Activated T-cell treated with anti-CD3 and anti-CD28 coated beads for 48 hours (primary cell): ENCODE measurements at places on chromosomes 12 and 14.

- DNase-seq: no peak
These were observed 14.8 kb downstream of the CDKL1 start for GRCh38 chr14:50381823-50382287.

DNA sequence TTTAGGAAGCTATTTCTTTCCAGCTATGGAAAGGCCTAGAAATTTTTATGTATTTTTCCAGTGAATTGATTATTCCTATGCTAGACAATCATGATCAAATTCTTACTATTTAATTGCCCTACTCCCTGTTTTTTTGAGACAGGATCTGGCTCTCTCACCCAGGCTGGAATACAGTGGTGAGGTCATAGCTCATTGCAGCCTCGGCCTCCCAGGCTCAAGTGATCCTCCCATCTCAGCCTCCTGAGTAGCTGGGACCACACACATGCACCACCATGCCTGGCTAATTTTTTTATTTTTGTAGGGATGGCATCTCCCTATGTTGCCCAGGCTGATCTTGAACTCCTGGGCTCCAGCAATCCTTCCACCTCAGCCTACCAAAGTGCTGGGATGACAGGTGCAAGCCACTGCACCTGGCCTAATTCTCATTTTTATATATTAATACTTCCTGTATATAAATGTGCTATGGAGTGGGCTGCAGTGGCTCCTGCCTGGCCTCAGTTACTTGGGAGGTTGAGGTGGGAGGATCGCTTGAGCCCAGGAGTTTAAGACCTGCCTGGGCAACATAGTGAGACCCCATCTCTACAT is 16.0 kb upstream of the MDM2 start:
- no peak for DNase-seq

DNA sequence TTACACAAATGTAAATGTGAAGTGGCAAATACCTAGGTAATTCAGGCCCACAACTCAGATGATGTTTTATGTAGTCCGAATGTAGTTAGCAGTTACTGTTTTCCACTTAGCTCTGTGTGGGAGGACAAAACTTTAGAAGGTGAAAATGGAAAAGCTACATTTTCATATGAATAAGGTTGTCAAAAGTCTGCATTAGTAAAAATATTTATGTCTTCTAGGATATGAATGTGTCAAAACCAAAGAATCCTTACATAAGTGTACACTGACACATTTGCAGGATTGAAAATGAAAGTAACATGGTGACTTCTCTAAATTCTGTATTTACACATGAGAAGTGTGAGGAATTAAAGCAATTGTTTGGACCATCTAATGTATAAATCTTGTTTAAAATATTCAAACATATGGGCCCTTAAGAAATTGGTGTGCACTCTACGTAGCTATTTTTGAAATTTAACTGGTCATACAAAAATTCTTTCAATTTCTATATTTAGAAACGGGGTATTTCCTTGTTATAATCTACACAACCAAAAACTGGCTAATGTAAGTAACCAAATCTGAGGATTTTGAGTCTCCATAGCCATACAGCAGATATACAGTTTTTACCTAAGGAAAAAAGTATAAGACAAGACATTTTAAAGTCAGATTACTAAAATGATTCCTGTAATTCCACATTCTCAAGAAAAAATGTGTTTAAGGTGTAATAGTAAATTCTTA is 5.4 kb downstream of the CDKN1B start:
- DNase-seq: no peak

- no peak for DNase-seq
These were observed 18.0 kb downstream of the LRTM2 start for GRCh38 chr12:1838205-1838993.

GRCh38 chr14:39276005-39276404 is 42.3 kb downstream of the MIA2 start:
- no peak for DNase-seq

- no peak for DNase-seq
These were observed 100.7 kb upstream of the SLC38A4 start for GRCh38 chr12:46926526-46926925.

GRCh38 chr12:90100579-90100978 is 391.9 kb upstream of the ATP2B1 start:
- DNase-seq: no peak

- no peak for DNase-seq
These were observed 85.1 kb downstream of the DERA start for GRCh38 chr12:15996254-15996653.

- DNase-seq: no peak
These were observed 36.8 kb downstream of the PRORP start for GRCh38 chr14:35158951-35159653.

DNA sequence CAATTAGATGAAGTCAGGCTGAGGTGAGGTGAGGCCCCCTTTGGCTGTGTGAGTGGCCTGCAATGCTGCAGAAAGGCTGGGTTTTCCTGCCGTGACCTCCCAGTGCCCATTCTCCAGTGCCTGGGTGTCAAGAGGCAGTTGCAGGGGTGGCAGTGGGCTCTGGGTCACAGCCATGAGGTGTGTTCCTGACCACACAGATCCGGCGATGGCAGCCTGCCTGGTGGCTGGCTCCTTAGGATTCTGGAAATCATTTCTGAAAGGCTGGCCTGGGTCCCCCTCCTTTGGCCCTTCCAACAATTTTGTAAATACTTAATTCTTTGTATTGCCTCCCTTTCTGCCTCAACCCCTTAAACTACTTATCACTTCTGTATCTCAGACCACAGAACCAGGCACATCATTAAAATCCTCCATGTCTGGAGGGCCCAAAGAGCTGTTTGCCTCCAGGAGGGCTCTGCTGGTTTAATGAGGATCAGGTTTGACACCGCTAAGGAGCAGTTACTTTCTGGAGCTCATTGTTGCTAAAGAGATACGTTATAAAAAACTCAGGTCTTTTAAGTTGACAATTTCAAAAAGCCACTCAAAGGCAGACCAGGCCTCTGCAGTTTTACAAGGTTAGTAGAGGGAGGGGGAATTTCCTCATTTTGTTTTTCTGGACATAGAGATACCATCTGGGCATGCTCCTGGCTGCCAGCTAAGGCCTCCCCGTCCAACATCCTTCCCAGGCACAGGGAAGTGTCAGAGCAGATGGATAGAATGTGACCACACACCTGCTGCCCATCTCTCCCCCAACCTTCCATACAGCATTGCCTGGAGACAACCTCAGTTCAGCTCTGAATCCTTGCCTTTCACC is 204.4 kb downstream of the FOXN3 start:
- no peak for DNase-seq

- DNase-seq: no peak
These were observed 384.0 kb upstream of the FOXG1 start for GRCh38 chr14:28382444-28383190.
